ENCODE measurements at places on chromosomes 1 and 21.

DNA sequence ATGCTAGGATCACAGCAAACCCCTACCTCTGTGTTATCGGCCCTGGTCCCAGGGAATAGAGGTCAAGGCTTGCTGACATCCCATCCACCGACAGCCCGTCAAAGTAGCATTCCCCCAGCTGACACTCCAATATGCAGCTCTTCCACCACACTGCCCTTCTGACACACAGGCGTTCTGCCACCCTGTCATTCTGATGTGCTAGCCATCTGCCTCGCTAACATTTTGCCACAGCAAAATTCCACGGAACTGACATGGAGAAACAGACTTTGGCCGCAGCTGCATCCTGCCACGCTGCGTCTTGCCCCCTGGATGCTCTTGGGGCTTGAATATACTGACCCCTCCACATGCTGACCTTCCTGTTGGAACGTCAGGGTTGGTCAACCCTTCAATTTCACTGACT lies 163.2 kb upstream of the CSF3R start:
- DNase-seq: no peak

- peak; percentile 44 for DNase-seq
Measured at GRCh38 chr1:162003061-162003829, 20.4 kb downstream of the OLFML2B start.

- peak; percentile 62 for DNase-seq
Measured at GRCh38 chr21:32940079-32941014, 85.4 kb upstream of the OLIG2 start.

DNA sequence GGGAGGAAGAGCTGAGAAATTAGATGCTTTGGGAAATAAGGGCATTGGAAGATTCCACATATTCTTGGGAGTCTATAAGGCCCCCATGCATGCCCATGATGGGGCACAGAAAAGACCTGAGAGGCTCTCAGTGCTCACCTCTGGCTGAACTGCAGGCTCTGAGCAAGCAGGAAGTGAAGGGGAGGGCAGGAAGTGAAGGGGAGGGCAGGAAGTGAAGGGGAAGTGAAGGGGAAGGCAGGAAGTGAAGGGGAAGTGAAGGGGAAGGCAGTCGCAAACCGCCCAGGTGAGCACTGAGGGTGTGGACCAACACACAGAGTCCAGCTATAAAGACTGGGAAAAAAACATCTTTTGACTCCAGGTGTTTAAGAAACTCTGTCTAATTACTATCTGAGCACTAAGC lies 3.5 kb downstream of the KRTAP10-9 start:
- DNase-seq: no peak

GRCh38 chr1:167693425-167694045 lies 28.2 kb upstream of the MPZL1 start:
- DNase-seq: no peak

DNA sequence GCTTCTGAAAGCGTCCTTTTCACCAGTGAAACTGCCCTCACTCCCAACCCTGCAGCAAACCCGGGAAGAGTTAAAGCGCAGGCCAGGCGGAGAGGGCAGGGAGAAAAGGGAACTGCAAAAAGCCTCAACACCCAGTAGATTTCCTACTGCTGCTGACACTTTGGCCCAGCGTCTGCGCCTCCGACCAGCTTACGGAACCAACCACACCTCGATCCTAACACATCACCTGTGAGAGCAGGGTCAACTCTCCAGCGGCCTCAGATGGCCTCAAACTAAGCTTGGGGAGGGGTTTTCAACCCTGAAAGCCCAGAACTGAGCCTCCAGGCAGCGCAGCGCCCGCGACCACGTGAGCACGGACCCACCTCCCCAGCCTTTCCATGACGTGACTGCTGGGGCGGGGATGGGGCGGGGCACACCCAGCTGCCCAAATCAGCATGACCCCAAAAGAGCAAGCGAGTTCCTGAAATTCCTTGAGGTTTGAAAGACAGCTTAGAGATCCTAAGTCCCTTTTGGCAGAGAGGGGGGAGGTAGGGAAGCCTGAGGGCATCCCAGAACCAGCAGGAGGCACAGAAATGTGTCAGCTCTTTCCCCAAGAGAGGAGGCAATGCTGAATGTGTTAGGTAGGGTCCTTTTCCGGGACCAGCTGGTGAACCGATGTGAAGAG lies 59.1 kb downstream of the ITPKB start:
- DNase-seq: peak; percentile 68

DNA sequence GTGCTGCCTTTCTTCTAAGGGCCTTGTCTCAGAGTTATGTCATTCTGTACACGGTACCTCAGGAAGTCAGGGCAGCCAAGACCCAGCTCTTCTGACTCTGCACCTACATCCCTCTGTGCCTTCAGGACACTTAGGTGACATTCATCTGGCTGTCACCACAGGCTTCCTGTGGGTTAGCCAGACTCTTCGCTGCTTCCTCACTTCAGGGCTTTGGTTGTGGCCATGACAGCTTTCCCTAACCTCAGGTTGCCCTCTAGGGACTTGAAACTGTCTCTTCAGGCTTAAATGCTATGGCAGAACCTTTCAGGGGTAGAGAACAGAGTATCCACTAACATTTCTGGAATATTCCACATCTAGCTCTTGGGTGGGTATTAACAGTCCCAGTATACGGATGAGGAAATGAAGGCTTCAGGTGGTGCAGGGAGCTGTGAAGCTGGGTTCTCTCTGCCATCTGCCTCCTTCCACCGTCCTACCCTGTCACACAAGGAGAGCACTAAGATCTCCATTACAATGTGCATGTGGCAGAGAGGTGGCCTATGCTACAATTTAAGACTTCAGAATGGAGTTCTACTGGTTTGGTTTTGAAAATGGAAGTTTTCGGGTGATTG lies 9.9 kb downstream of the TSSK3 start:
- no peak for DNase-seq

DNA sequence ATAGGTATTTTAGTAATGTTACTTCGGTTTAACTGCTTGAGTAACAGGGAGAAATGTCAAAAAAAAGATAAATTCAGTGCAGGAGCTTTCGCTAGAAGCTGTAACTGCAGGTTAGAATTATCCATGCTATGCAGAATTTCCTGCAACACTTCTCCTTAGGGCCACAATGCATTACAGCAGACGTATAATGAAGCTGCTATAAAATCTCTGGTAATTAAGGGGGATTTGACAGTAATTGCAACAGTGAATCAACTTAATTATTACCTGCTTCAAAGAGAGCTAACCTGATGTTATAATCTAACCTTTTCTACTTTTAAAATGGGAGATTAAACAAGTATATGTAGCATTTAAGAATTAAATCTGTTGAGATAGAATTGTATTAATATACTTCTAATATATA lies 92.6 kb downstream of the ATG4C start:
- no peak for DNase-seq

DNA sequence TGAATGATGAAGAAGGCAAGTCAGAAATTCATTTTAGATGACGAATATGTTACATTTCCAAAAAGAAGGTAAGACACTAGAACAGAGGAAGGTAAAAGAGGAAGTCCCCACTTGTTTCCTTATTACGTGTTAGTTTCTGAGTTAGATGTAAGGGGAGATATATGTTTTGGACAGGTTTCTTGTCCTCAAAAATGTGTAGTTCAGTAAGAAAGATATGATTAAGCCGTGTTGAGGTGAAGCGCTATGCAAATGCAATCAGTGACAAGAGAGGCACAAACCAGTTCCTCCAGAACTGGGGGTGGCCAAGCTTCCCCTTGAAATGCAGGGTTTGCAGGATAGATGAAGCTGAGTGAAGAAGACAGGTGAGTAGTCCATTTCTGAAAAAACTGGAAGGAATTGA lies 293.3 kb upstream of the RUNX1 start:
- no peak for DNase-seq

DNA sequence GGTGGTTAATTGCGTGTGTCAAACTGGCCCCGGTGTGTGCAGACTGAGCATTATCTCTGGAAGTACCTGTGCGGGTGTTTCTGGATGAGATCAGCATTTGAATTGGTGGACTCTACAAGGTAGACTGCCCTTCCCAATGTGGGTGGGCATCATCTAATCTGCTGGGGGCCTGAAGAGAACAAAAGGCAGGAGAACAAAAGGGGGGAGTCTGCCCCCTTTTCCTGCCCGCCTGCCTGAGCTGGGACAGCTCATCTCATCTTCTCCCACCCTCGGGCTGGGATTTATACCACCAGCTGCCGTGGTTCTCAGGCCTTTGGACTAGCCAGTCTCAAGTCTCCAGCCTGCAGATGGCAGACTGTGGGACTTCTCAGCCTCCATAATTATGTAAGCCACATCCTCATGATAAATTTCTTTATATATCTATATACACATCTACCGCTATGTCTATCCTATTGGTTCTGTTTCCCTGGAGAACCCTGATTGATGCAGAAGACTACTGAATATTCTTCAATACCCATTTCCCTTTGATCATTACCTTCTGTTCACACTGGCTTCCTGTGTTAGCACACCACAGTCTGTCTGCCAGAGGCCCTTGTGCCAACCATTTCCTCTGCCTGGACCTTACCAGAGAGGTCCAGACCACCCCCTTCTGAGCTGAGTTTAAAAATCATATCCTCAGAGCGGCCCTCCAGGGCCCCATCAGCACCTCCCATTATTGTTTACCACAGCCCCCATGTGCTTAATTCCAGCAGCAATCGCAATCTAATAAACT lies 25.2 kb downstream of the RCAN1 start:
- no peak for DNase-seq

DNA sequence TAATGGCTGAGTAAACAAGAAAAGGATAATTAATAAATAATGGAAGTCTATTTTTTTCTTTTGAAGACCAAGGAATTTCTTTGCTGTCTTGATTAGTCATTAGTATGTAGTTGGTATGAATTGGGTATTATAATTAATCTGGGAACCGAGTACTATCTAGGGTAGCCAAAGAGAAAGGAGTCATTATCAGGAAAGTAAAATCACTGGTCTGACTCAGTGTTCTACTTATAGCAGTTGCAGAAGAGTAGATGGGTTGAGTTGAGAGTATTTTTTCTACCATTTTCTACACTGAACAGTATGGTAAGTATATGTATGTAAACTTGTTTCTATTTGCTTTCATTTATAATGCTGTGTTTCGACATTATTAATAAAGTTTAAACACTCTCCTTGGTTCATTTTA lies 26.6 kb downstream of the CDC14A start:
- DNase-seq: no peak

DNA sequence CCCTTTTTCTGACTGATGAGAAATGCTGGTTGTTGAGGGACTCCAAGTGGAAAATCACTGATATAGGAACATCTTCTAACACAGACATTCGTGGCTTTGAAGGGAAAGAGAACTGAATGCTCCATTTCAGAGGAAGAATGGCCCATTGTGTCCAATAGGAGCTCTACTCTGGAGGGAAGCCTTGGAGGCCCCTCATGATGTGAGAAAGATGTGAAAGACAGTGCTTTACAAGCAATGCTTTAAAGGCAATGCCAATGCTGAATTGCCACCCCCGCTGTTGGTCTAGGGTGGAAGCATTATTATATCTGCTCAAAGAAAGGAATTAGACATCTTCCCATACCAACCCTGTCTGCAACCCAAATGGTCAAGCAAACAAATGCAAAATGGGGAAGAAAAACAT lies 13.7 kb downstream of the NMNAT2 start:
- no peak for DNase-seq

- DNase-seq: peak; percentile 60
Measured at GRCh38 chr1:27598295-27598687, 5.7 kb downstream of the AHDC1 start.

GRCh38 chr1:168786476-168787330 lies 57.7 kb upstream of the DPT start:
- DNase-seq: no peak

DNA sequence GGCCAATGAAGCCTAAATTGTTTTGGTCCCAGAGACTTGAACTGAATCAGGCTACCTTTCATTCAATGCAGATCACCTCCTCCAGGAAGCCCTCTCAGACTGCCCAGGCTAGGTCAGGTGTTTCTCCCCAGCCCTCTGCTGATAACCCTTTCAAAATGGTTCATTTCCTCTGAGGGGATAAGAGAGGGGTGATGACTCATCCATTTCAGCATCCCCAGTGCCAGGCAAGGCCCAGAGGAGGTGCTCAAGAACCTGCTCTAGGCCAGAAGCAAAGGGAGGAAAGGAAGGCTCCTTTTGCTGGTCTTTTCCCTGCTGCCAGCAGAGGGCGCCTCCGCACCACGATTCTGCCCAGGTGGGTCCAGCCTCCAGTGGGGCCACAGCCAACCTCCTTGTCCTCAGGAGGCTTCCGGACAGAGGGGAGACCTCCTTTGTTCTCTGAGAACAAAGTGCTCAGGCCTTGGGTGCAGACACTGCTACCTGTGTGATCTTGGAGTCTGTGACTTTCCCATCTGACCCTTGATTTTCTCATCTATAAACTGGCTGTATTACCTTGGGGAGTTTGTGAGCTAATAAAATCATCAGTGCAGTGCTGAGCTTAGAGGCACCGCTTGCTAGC lies 45.3 kb upstream of the ARHGEF10L start:
- peak; percentile 70 for DNase-seq

- no peak for DNase-seq
Measured at GRCh38 chr1:59046730-59047157, 250.2 kb upstream of the FGGY start.

DNA sequence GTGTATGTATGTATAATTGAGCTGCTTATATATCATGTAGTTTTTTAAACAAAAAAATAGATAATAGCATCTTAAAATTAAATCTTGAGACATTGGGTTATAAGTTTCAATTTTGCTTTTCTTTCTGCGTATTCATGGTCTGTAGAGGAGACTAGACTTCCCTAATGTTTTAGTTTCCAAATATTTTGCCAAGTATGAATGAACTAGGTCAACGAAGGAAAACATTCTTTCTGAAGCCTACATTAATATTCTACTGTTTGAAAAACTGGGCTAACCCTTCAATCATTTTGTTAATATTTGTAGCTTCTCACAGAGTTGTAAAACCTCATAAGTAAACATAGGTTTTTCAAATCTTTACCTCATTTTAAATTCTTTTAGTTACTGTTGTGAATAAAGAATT lies 592.7 kb downstream of the USP25 start:
- DNase-seq: no peak

DNA sequence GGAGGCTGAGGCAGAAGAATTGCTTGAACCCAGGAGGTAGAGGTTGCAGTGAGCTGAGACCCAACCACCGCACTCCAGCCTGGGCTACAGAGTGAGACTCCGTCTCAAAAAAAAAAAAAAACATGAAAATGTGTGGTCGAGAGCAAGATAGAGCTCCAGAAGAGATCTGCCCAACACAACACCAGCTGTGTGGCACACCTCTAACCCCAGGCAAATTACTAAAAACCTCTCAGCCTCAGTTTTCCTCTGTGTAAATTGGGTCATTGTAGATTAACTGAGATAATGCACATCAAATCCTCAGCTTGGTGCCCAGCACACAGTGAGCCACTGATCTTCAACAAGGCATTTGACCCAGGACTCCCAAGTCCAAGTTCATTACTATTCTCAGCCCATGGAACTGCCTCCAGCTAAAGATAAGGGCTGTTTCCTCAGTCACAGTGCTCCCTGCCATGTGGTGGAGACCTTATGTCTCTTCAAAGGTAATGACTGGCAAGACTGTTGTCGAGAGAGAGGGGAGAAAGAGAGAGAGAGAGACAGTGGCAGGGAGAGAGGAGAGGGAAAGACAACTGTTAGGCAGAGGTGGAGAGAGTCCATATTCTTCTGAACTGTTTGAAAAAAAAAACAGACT lies 58.1 kb downstream of the PTP4A2 start:
- DNase-seq: no peak
